Eye (tissue), 1 donor: ENCODE measurements at places on chromosomes 6 and 20.

- peak; percentile 88 for DNase-seq
Observed at GRCh38 chr6:163392533-163392932, 22.0 kb upstream of the QKI start.

- DNase-seq: peak; percentile 63
Observed at GRCh38 chr6:105981002-105981887, 104.9 kb upstream of the PRDM1 start.

DNA sequence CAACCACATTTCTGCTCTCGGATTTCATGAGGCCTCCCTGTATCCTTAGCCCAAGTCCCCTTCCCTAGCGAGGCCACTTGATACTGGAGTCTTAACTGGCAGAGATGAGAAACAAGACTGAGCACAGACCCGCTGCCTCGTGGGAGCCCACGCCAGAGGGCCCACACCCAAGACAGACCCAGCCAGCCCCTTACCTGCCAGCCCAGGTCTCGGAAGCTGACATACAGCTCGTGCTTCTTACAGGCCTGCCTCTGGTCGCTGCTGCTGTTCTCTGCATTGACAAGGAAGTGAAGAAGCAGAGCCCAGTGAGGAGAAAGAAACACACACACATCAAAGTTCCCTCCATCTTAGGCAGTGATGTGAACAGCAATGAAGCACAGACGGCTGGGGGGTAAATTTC, 91.7 kb downstream of the BMP7 start:
- DNase-seq: no peak

DNA sequence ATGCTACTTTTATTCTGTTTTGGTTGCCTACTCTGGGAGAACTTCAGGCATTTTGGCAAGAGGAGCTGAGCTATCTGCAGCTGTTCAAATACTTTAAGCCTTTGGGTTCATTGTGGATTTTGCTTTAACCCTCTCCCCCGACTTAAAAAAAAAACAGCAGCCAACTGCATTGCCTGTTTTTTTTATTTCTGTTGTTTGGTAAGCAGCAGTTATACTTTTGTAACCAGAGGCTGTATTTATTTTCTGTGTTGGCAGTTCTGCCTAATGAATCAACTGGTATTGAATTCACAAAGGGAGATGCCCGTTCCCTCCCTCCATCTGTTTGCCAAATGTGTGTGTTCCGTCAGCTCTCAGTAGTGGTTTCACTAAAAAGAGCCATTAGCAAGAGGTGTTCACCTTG, 484.0 kb downstream of the UTRN start:
- peak; percentile 20 for DNase-seq

- DNase-seq: peak; percentile 65
Observed at GRCh38 chr20:46347841-46348803, 39.8 kb upstream of the CDH22 start.

DNA sequence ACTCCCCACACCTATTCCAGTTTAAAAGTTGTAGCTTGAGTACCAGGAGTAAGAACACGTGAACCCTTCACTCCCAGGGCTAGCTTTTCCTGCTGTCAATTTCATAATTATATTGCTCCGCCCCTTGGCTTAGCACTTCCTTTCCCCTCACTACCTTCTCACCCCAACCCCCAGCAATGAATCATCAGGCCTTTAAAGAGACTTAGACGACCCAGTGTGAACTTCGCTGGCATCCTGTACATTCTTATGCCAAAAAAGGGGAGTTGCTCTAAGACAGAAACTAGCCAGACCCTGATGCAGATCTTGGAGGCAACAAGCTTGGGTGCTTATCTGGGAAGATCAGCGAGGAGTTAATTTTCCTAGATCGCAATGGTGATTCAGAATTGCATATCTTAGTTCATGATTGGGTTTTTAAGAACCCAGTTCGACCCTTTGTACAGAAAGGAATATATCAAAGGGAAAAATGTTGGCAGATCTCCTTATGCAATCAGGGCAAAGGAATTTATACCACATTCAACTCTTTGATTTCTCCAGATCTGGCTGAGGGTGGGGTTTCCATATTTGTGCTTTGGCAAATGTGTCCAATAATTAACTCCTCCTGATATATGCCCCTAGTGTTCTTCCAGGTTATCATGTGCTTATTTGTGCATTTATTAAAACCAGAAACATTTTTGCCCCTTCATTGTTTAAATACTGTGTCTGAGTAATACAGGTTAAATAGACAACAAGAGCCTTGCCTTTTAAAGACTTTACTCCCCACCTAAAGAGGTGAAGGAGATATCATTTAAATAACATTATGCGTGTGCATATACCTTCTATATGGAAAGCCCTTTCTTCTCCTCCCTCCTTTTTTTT, 8.1 kb upstream of the ATXN1 start:
- DNase-seq: no peak

GRCh38 chr6:136337121-136337520, 47.5 kb upstream of the BCLAF1 start:
- no peak for DNase-seq

GRCh38 chr6:38762848-38763247, 47.7 kb downstream of the DNAH8 start:
- no peak for DNase-seq

- peak; percentile 35 for DNase-seq
Observed at GRCh38 chr6:37038292-37039198, 33.1 kb downstream of the FGD2 start.

GRCh38 chr20:13338999-13339411, 117.9 kb downstream of the ISM1 start:
- no peak for DNase-seq

DNA sequence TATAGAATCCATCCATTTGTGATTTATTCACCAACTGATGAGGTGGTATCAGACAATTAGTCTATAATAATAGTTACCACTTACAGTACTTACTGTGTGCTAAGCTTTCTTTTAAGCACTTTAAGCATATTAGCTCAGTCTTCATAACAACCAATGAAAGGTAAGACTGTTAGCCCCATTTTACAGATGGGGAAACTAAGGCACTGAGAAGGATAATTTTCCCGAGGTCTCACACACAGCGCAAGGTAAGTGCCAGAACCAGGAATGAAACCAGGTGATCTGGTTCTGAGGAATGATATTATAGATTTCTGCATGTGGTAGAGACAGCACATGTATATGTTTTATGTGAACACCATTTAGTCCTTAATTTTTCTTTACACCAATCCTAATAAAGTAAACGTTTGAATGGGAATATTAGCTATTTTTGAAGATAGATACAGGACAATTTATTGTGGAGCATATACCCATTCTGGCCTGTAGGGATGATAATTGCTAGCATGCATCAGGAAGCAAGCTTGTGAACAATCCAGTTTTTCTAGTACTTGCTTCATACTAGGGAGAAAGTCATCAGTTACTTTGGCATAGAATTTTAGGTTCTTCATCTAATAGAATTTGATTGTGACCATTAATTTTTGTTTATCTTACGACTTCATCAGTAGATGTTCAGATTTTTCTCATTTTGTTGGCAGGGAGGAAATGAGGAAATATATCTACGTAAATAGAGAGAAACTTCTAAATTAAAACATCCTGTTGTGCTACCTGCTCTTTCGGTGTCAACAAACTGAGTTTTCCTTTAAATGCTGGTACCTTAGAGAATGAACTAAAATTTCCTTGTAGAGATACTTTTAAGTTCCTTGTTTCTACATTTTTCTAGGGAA, 3.0 kb downstream of the YWHAB start:
- no peak for DNase-seq

- no peak for DNase-seq
Observed at GRCh38 chr20:50042370-50043313, 59.9 kb downstream of the SNAI1 start.

DNA sequence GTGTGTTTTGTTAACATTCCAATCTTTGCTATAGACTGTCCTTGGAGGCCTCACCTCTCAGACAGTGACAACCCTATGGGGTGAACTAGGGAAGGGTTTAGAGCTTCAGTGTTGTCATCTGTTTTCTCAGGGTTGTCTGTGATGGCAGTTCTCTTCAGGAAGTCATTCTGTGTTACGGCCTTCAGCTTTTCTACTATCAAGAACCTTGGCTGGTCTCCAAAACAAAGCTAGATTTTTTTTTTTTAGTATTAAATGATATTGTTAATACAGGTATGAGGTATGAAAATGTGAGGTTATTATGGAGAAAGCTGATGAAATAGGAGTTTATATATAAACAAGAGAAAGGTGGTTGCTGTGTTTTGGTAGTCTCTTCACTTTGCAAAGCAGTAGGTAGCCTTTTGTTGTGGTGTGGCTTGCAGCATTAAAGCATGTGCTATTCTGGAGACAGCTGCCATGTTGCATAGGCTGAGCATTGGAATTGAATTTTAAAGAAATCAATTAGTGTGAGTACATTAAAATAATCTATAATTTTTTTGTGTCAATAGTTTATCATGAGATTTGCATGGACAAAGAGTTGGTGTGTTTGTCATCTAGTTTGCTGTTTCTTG, 162.6 kb downstream of the CARMIL1 start:
- no peak for DNase-seq

GRCh38 chr6:4778086-4778485, 1.9 kb downstream of the CDYL start:
- no peak for DNase-seq

DNA sequence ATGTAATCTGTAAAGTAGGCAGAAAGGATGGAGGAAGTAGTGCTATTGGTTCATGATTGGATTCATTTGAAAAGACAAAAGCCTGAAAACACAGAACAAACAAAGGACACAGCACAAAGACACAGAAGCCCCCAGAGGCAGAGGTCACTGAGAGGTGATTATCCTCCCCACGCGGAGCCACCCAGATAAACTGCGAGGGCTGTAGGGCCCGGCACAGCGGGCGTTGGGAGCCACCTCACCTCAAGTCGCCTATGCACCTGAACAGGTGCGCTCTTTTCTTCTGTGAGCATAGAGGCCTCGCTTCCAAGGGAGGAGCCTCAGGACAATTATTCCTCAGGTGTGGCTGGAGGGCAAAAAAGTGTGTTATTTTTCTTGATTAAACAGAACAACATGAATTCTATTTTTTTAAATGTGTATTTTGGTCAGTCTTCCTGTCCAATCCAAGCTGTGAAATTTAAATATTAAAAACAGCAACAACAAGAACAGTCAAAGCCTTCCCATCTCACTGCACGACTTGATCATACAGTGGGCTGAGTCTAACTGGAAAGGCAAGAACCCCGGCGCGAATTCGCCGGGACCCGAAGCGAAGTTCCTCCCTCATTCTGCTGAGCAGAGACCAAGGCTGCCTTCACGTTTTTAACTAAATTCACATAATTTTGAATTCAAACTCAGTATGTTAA, 205.3 kb downstream of the THBS2 start:
- DNase-seq: no peak

GRCh38 chr6:157838718-157839430, 15.8 kb downstream of the SNX9 start:
- no peak for DNase-seq

GRCh38 chr6:84902354-84902928, 138.0 kb upstream of the TBX18 start:
- DNase-seq: no peak

DNA sequence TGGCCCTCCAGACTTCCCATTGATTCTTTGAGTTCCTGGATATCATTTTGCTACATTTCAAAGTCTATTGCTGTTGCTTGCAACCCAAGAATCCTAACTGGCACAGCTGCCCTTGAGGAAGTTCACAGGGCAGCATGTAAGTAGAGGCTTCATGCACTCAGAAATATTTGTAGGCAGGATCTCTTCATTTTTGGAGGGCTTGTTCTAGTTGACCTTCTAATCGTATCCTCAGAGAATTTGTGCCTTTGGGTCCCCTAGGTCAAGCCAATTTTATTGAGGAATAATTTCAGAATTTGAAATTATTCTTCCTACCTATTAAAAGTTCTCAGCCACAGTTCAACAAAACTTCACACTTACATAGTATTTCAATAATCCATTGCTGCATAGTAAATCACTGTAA, 5.6 kb upstream of the NCOA3 start:
- no peak for DNase-seq

GRCh38 chr6:78861509-78861908, 5.8 kb upstream of the IRAK1BP1 start:
- no peak for DNase-seq

DNA sequence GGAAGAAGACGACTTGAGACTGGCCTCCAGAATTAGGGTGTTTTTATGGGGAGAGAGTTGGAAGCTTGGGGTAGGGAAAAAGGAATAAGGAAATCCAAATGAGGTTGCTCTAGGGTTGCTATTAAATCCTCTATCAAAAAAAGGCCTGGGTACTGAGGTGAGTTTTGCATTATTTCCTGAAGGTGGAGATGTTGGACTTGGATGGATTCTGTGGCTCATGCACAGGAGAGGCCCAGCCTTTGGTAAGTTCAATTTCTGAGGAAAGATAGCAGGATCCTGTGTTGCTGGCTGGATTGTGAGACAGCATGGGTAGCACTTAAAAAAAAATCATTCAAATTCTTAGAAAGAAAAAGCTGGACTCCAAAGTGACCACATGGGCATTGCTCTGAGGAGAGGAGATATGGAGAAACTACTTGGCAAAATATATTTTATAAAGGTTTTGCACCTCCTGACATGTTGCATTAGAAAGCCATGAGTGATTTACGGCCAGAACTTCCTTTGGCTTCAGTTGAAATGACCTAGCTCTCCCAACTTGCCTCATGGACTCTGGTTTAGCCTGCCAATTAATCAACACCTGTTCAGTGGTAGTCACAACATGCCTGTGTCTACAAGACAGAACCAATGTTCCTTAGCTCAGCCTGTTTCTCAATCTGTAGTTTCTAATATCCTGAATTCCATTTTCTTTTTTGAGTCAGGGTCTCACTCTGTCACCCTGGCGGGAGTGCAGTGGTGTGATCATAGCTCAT, 152.1 kb upstream of the RALGAPA2 start:
- DNase-seq: peak; percentile 78

- no peak for DNase-seq
Observed at GRCh38 chr6:34045771-34046170, 100.1 kb downstream of the GRM4 start.

DNA sequence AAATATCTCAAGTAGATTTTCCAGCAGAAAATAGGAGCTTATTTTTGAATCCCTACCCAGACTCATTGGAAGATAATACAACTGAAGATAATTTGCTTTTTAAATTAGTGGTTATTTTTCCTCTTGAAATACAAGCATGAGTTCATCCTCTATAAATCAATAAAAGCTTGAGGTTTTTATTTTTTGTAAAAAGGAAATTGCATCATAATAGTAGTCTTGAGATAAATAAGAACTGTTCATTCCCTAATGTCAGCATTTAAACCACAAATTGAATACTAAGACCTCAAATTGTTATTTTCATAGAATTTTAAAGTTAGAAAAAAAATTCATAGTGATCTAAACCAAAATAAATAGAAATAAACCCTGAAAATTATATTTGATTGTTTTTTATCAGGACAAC, 719.1 kb downstream of the CD109 start:
- no peak for DNase-seq

DNA sequence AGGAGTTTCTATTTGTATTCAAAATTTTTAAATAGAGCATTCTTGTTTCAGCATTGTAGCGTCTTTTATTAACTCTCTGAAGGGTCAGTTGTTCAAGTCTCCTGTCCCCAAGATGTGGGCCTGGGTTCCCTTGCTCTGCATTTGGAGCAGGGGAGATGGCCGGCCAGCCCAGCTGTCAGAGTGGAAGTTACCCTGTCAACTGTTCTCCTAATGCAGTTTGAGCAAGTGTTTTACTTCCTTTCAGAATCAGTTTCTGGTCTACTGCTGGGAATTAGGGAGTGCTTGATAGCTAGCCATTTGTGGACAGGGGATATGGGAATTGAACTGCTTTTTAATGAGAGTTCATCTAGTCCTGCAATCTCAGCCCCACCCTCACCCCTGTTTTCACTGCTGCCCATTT, 116.6 kb downstream of the QKI start:
- DNase-seq: no peak
